Ureter (tissue), 1 donor: ENCODE measurements at places on chromosomes 12 and 14. TPM values are rescaled to one million over a fixed set of nuclear protein-coding genes. Genes with fewer than 3 reads are reported as not detected.

DNA sequence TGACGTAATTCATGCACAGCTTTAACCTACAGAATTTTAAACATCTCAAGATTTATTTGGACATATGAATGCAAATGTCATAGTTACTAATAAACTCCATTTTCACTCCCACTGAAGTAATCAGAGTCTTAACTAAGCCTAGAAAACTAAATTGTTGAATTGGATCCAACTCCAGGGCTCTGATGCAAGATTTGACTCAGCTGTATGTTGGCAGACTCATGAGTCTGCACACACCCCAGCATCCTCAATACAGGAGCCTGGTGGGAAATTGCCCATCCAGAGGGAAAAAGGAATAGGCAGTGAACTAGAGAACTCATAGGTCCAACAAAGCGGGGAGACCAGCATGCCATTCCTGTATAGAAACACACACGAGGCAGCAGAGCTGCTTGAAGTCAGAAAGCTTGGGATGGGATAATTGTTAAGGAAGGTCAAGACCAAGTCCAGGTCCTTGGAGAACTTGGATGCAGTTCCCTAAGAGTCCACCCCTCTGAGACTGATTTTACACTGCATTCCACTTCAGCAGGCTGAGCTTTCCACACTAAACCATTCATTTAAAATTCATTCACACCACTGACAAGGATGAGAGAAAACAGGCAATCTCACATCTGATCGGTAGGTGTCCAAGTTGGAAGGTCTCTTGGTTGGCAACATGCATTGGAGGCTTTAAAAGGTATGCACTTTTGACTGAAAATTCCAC, 14.4 kb downstream of the TMTC1 start:
- no peak for DNase-seq

- DNase-seq = no peak
Measured at GRCh38 chr14:91464615-91465205, 45.4 kb downstream of the PPP4R3A start.

DNA sequence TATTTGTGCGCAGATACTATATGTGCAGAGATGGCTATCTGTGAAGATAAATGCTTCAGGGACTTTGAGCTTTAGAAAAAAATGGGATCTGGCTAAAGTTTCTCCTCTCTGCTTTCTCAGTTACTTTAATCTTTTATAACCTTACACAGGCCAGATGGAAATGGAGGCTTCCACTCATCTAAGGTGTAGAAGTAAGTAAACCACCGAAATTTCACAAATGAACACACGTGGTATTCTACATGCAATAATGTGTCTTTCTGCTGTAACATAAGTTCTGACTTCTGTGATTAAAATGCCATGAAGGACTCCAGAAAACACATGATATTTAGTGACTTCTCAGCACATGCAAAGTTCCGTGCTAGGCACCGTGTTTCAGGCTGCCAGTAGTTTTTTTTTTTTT, 99.1 kb upstream of the FOXN3 start:
- no peak for DNase-seq

- no peak for DNase-seq
Measured at GRCh38 chr14:49189375-49189774, 396.8 kb downstream of the RPS29 start.

- DNase-seq = no peak
Measured at GRCh38 chr12:11705010-11705409, 55.5 kb downstream of the ETV6 start.

- no peak for DNase-seq
Measured at GRCh38 chr12:116628989-116629388, 69.8 kb downstream of the MAP1LC3B2 start.

GRCh38 chr14:87002776-87003175, 990.2 kb downstream of the GALC start:
- no peak for DNase-seq

GRCh38 chr14:94028450-94028826, 2.3 kb downstream of the OTUB2 start:
- no peak for DNase-seq

GRCh38 chr12:47614521-47614920, 91.3 kb downstream of the RPAP3 start:
- no peak for DNase-seq

- DNase-seq = no peak
Measured at GRCh38 chr12:115035535-115036107, 351.6 kb upstream of the TBX3 start.

DNA sequence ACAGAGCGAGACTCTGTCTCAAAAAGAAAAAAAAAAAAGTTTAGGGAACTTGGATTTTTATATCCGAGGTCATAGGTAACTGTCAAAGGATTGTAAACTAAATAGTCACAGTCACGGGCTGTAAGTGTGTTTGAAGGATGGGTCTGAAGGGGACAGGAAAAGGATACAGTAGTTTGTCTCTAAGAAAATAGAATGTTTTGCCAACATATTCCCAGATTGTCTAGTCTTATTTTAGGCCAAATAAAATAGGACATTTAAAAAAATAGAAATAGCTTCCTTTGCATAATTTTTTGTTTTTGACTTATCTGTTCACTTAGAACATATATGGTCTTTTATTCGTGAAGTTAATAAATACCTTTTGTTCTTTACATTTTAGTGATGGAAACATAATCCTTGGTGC, 24.2 kb upstream of the REP15 start:
- no peak for DNase-seq

DNA sequence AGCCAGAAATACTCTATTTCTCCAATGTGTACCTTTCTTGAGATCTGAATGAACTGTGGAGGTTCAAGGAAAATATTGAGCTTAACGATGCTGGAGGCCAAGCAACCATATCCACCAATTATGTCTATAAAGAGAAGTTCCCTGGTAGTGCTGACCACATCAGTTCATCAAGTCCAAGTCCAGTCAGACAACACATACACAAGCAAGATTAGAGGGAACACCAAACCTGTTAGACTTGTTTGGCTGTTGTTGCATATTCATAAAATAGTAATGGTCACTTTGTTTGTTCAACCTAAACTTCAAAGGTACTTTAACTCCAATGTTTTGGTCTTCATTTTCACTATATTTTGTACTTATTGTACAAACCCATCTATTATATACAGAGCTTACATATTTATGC, 81.6 kb downstream of the LMO3 start:
- DNase-seq = no peak

- no peak for DNase-seq
Measured at GRCh38 chr12:109885616-109886015, 5.3 kb upstream of the GLTP start.

DNA sequence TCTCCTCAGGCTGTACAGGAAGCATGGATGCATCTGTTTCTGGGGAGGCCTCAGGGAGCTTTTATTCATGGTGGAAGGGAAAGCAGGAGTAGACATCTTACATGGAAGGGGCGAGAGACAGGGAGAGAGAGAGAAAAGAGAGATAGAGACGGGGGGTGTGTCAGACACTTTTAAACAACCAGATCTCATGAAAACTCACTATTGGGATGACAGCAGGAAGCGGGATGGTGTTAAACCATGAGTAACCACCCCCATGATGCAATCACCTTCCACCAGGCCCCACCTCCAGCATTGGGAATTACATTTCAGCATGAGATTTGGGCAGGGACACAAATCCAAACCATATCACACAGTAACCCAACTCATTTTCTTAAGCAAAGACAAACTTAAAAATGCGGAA, 110.0 kb upstream of the EEA1 start:
- DNase-seq = no peak

DNA sequence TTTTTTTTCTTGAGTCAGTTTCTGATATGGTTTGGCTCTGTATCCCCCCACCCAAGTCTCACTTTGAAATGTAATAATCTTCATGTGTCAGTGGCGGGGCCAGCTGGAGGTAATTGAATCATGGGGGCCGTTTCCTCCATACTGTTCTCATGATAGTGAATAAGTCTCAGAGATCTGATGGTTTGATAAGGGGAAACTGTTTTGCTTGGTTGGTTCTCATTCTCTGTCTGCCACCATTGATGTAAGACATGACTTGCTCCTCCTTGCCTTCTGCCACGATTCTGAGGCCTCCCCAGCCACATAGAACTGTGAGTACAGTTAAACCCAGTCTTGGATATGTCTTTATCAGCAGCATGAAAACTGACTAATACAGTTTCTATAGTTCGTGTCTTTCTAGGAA, 42.9 kb downstream of the WNK1 start:
- no peak for DNase-seq

The GCH1 gene
- 13.8 TPM for total RNA-seq

The EXD2 gene
- 21.0 TPM for total RNA-seq

The RNU7-1 gene
- total RNA-seq = not detected
